ENCODE measurements at places on chromosomes 5 and 9. TPM values are rescaled to one million over a fixed set of nuclear protein-coding genes. Genes with fewer than 3 reads are reported as not detected.

The CKMT2 gene
- total RNA-seq, result 10.5 TPM

The CERT1 gene
- total RNA-seq, result 73.6 TPM

The HAPLN1 gene
- total RNA-seq, result 2.9 TPM

The CCL28 gene
- 2.6 TPM for total RNA-seq

The DDX4 gene
- 1.3 TPM for total RNA-seq

The C5orf24 gene
- total RNA-seq, result 48.6 TPM

The PROP1 gene
- total RNA-seq, result not detected

The MELK gene
- not detected for total RNA-seq

The SPATA31A3 gene
- not detected for total RNA-seq

The ADAMTS16 gene
- 3.5 TPM for total RNA-seq

The MAST4 gene
- 67.4 TPM for total RNA-seq

The LVRN gene
- total RNA-seq, result 1.5 TPM

The IL9 gene
- total RNA-seq, result not detected

The PAX5 gene
- not detected for total RNA-seq

The EHMT1 gene
- total RNA-seq, result 77.6 TPM

The PHYHD1 gene
- 35.9 TPM for total RNA-seq

The ODF2 gene
- 33.5 TPM for total RNA-seq

The CDX1 gene
- total RNA-seq, result not detected

The SPATA31D4 gene
- not detected for total RNA-seq

The PRR16 gene
- 7.0 TPM for total RNA-seq

The ABO gene
- 1.7 TPM for total RNA-seq

The TLE1 gene
- total RNA-seq, result 56.7 TPM

The NUTM2G gene
- total RNA-seq, result not detected

The PHF24 gene
- total RNA-seq, result 164 TPM
